Kidney (tissue), 22 donors: ENCODE measurements at places on chromosomes 16 and 17. TPM values are rescaled to one million over a fixed set of nuclear protein-coding genes. Genes with fewer than 3 reads are reported as not detected.

DNA sequence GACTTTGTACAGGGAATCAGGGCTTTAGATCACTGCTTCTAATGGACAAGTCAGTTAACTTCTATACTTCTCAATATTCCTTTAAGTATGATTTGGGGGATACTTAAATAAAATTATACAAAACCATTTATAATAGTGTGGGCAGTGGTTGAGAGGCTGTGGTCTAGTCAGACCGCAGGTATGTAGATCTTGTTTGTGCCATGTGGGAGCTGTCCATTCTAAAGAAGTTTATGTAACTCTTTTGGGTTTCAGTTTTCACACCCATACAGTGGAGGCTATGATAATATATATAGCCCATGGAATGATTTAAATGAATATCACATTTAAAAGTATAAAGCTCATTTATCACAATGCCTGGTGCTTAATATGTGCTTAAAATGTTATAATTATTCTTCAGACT, 654.3 kb upstream of the KIF2B start:
- H3K4me3 ChIP-seq: no peak overlapping the region
- no peak overlapping the region for H3K27ac ChIP-seq
- H3K4me1 ChIP-seq: no peaks in the 10 kb centered on the region
- DNase-seq: no peak
- no peaks in the 10 kb centered on the region for H3K27me3 ChIP-seq

The CACNA1H gene
- 20.6 TPM for total RNA-seq

DNA sequence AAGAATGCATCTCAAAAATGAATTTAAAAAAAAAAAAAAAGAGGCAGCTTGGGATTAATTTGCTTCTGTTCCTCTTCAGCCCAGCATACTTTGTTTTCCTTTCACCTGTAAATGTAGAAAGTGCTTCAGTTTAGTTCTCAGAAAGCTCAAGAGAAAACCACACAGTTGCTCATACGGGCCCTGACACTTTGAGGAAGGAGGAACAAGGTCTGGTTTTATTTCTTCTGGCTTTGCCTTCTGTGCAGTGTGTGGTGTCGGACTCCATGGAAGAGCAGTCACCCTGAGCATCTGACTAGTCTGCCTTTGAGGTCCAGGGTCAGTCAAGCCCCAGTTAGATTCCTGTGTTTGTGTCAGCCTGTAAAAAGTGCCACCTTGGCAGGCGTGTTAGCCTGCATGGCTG, 27.6 kb downstream of the NMT1 start:
- no peak for DNase-seq
- H3K27me3 ChIP-seq: no peaks in the 10 kb centered on the region
- no peaks in the 10 kb centered on the region for H3K4me1 ChIP-seq

The NPIPB13 gene
- 20.5 TPM for total RNA-seq

DNA sequence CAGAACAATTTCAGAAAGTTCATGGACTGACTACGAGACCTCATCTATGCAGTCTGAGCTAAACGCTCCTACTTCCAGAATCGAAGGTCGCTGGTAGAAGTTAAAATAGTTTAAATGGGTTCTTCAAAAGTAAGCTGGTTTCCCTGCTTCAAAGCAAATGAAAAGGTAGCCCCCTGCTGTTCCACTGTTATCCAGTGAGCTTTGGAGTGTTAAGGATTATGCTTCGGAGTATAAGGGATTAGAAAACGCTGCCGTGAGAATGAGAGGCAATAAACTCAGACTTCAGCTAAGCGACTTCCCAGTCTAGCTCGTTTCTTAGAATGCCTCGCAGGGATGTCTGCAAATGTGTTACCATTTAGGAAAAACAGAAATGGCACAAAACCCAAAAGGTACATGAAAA, 12.4 kb downstream of the MLYCD start:
- no peaks in the 10 kb centered on the region for H3K4me1 ChIP-seq
- H3K27ac ChIP-seq: no peak overlapping the region
- H3K4me3 ChIP-seq: no peak overlapping the region
- peaks cover 56% of the 10 kb centered on the region for H3K36me3 ChIP-seq
- no peaks in the 10 kb centered on the region for H3K27me3 ChIP-seq

The ZNF423 gene
- total RNA-seq: 8.4 TPM

- no peaks in the 10 kb centered on the region for H3K36me3 ChIP-seq
- no peak overlapping the region for H3K27ac ChIP-seq
- no peak for DNase-seq
- H3K4me3 ChIP-seq: no peak overlapping the region
- no peaks in the 10 kb centered on the region for H3K4me1 ChIP-seq
Observed at GRCh38 chr16:85931596-85932402, 32.8 kb downstream of the IRF8 start.

The MT1E gene
- 258 TPM for total RNA-seq
